ENCODE measurements at places on chromosomes 5 and 9.

GRCh38 chr9:110284211-110284844 is 28.0 kb upstream of the TXN start:
- DNase-seq = no peak

DNA sequence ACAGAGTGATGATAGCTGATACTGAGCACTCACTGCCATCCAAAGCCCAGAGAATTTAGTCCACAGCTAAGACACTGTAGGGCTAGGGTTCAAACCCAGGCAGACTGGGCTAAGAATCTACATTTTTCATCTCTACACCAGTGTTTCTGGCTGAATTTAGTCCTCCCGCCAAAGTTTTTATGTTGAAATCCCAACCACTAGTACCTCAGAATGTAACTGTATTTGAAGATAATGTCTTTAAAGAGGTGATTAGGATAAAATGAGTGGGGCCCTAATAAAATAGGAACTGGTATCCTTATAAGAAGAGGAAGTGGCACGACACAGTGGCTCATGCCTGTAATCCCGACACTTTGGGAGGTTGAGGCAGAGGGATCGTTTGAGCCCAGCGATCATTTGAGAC is 4.3 kb downstream of the GNA14 start:
- no peak for DNase-seq

GRCh38 chr9:7287986-7288385 is 511.6 kb downstream of the DMAC1 start:
- DNase-seq = no peak

DNA sequence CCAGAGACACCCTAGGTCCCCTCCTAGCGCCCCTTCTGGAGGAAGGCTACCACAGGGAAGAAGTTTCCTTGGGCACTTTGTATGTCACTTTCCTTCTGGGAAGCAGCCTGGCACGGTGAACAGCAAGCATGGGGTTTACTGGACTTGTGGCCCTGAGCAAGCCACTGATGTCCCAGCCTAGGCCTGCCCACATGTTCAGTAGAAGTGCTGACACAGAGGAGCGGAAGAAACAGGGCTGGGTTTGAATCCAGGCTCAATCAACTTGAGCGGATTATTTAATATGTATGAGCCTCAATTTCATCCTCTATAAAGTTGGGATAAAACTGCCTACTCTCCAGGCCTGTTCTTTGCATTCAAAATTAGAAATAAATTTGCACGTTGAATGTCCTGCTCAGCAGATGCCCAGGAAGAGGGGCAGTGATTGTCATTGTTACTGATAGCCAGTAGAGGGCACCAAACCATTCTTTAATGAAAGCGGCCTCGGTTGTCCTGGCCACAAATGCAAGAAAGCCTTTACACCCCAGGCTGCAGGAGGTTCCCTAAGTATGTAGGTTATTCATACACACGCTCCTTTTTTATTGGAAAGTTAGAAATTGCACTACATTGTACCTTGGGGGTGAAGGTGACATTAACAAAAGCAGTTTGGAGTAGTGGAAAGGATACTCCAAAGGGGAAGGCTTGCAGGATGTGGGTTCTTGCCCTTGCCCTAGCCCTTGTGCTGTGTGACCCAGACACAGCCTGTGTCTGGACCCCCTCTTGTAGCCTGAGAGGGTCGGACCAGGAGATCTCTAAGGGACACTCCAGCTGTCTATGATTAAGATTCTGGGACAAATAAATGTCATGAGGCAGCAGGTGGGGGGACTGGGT is 13.4 kb upstream of the XPA start:
- DNase-seq = no peak

DNA sequence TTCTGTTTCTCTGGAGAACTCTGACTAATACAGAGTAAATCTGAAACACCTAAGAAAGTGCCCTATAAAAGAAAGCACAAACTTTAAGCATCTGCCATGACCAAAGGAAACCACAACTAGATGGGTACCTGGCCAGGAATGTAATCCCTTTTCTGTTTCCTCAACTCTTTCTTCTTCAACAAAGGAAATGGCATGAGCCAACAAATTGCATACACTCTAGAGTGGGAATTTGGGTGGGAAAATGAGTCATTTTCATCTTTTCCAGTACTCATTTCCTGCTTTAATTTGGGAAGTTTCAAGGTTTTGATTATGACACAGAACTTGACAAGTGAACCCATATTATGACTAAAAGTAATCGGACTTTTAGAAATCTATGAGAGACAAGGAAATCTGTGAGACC is 349.2 kb upstream of the RORB start:
- DNase-seq = no peak

- no peak for DNase-seq
These were observed 77.6 kb upstream of the SEMA6A start for GRCh38 chr5:116652196-116652729.

DNA sequence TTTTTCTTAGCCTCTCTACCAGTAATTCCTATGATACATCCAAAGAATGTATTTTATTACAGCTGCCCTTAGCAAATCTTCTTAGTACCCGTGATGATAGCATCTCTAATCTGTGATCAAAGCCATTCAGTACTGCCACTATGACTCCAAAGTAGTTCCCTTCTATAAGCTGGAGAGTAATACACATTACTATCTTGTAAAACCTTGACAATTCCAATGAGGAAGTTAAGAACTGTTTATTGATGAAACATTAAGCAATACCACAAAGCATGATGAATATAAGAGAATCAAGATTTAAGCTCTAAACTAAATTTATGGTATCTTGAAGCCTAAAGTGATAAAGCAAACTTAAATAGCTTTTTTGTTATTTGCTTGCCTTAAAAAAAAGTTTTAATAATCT is 86.1 kb downstream of the SMIM23 start:
- DNase-seq = no peak

- DNase-seq = no peak
These were observed 159.4 kb upstream of the PRR16 start for GRCh38 chr5:120304663-120305062.

DNA sequence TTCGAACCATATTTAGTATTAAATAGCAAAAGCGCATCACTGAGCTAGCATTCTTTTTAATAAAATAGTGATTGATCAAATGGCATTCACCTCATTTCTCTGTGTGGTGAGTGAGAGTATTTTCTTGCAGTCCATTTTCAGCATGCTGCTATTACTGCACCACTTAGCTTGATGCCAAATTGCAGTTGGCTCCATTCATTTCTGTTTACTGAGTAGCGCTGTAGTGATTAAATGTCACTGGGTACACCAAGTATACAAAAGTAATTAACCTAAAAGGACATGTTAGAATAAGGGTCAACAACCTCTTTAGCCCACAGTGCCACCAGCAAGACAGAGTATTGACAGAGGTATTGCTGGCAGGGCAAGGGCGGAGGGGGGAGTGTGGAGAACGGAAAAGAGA is 122.0 kb downstream of the TLE4 start:
- no peak for DNase-seq

DNA sequence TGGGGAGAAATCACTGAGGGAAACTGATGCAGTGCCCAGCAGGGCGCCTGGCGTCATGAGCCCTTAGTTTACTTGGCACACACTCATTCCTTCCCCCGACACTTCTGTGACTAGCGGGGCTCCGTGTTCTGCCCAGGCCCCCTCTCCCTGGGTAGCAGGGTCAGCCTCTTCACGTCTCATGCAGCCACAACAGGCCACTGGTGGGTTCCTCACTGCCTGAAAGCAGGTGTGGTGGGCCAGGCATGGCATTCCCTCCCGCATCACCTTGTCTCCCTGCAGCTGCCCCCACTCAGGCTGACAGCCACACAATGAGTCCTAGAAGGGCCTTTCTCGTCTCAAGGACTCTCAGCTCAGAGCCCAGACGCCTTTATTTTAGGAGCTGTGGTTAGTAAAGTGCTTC is 51.1 kb upstream of the CPLX2 start:
- no peak for DNase-seq

- DNase-seq = no peak
These were observed 99.8 kb upstream of the SSBP2 start for GRCh38 chr5:81850501-81851357.

DNA sequence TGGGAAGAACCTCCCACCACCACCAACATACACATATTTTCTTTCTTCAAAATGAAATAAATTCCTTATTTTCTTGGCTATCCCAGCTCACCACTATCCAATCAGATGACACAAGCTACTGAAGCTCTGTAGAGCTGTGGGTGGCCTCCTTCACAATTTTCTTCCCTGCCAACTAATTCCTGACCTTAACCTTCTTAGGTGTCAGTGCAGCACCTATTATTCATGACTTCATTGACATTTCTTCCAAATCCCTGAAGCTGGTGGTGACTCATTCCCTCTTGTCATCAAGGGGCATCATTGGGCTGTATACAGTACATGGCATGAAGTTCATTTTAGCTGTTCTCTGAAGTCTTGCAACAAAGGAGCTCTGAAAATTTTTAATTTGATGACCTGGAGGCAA is 42.0 kb upstream of the ADRA1B start:
- no peak for DNase-seq

DNA sequence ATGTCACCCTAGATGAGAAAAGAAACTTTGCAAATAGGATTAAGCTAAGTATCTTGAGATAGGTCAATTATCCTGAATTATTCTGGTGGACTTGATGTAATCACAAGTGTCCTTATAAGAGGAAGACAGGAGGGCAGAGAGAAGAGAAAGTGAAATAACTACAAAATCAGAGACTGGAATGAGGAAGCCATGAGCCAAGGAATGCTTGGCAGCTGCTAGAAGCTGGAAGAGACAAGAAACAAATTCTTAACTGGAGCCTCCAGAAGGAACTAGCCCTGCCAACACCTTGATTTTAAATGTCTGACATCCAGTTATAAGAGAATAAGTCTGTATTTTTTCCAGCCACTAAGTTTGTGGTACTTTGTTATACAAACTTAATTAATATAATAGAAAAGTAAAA is 480.0 kb downstream of the NR2F1-AS1 start:
- no peak for DNase-seq

DNA sequence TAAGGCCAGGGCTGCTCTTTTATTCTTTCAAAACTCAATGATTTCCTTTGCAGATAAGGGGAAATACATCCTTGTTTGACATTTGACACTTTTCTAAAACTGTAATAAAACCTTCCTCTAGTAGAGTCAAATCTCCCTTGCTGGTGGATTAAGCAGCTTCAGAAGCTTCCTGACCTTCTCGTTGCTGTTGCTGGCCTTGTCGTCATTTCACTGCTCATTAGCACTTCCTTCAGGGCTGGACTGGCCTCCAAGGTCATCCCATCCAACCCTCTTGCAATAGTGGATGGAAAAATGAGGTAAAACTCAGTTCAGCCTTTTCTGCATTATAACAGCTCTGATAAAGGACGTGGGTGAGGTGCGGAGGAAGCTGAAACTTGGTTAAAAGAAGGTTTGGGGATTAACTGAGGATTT is 1.1 kb upstream of the ADAMTSL1 start:
- DNase-seq = no peak

GRCh38 chr9:137139468-137140150 is 655 bp downstream of the GRIN1 start:
- DNase-seq = no peak

GRCh38 chr5:56350597-56351170 is 117.6 kb upstream of the ANKRD55 start:
- no peak for DNase-seq

DNA sequence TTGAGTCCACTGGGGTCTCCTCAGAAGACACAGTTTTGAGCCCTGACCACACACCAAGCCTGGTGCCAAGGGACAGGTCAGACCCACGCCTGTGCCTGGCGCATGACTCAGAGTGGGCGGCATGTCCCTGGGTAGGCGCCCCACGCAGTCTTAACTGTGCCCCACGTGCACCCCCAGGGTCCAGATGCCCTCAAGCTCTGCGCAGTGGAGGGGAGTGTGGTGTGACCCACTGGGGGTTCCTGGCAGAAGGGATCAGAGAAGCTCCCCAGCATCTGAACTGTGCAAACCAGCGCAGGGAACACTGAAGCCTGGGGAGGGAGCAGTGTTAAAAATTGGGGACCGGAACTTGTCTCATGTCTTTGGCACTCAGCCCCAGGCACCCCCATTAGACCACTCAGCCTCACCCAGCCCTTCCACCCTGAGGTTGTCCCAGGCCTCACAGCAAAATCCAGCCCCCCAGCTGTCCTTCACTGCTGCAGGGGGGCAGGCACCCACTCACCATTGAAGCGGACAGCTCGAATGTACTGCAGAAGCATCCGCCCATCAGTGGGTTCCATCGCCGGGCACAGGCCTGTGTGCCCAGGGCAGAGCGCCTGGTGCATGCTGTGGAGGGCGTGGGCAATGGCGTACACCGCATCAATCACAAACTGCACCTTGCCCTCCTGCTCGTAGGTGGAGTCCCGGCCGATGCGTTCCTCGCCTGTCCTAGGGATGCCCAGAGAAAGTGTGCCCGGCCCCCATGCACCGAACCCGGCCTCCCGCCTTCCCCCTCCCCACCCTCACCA is 6.5 kb downstream of the GRM6 start:
- no peak for DNase-seq

- DNase-seq = no peak
These were observed 27.4 kb downstream of the PHAX start for GRCh38 chr5:126628102-126628501.

DNA sequence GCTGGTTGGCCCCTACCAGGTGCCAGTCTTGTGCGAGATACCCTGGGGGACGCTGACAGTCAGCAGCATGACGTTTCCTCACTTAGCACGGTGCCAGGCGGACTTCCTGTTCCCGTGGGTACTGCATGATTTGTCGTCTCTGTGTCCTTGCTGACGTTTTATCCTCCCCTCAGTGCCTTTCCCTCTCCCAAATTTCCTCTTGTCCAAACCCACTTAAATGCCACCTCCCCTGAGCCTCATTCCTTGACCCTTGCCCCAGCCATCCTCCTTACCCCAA is 60.6 kb upstream of the SAP30L start:
- no peak for DNase-seq

- no peak for DNase-seq
These were observed 56.8 kb downstream of the PTPDC1 start for GRCh38 chr9:94140791-94141790.

DNA sequence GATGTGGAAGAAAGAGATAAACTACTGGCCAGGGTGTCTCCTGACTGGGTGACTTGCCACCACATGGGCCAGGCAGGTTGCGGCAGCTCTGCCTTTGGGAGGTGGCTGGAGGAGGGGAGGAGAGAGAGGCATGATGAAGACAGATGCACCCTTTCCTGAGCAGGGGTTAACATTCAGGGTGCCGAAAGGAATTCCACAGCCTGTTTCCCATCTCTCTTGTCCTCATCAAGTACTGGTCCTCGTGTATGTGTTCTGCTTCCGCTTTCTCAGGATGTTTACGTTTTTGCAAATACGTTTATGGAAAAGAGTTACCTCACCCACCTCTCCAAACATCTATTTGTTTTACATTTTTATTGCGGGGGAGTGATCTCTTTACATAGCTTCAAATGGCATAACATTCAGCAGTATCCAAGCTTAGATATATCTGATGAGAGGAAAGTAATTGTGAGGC is 73.4 kb downstream of the C9orf85 start:
- DNase-seq = no peak

DNA sequence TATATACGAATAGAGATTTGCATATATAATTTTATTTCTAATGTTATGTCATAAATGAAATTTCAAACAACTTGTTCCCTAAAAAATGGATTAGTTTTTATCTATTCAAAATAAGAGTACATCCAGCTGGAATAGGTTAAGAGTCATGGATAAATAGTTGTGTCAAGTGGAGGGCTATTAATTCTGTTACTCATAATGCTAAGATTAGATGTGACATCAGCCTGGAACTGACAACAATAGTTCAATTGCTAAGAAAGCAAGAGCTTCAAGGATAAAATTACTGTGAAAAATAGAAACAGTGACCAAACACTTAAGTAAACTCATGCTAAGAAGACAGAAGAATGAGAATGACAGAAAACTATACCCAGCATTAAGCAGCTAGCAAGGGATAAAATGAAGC is 92.2 kb upstream of the CDH9 start:
- DNase-seq = no peak

Data from SIG-M5 (cell line).